ENCODE measurements at places on chromosomes 4 and X.

GRCh38 chr4:5543681-5544080, 164.7 kb downstream of the EVC2 start:
- H3K36me3 ChIP-seq, result no peaks in the 10 kb centered on the region
- DNase-seq, result no peak
- H3K4me1 ChIP-seq, result peaks cover 3% of the 10 kb centered on the region

GRCh38 chrX:16903274-16904022, 33.3 kb upstream of the RBBP7 start:
- peaks cover 17% of the 10 kb centered on the region for H3K27me3 ChIP-seq
- H3K4me3 ChIP-seq, result peak overlapping the region; percentile 26
- H3K4me1 ChIP-seq, result peaks cover 17% of the 10 kb centered on the region
- peak; percentile 11 for DNase-seq
- peaks cover 7% of the 10 kb centered on the region for H3K36me3 ChIP-seq
- peak overlapping the region; percentile 50 for H3K27ac ChIP-seq

GRCh38 chr4:107655289-107655688, 64.7 kb downstream of the PAPSS1 start:
- H3K4me1 ChIP-seq, result no peaks in the 10 kb centered on the region
- no peak overlapping the region for H3K4me3 ChIP-seq
- no peak overlapping the region for H3K27ac ChIP-seq
- H3K27me3 ChIP-seq, result no peaks in the 10 kb centered on the region
- DNase-seq, result no peak

DNA sequence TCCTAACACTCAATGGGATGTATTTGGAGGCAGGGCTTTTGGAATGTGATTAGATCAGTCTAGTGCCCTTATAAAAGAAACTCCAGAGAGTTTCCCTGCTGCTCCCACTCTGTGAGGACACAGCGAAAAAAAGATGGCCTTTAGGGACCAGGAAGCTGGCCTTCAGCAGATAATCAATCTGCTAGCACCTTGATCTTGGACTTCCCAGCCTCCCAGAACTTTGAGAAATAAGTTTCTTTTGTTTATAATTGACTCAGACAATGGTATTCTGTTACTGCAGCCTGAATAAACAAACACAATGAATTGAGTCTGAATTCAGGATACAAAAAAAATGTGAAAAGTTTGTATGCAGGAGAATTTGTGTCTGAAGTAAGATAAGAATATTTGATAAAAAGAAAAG, 842.1 kb downstream of the FSTL5 start:
- no peaks in the 10 kb centered on the region for H3K36me3 ChIP-seq
- DNase-seq, result no peak
- no peaks in the 10 kb centered on the region for H3K27me3 ChIP-seq

DNA sequence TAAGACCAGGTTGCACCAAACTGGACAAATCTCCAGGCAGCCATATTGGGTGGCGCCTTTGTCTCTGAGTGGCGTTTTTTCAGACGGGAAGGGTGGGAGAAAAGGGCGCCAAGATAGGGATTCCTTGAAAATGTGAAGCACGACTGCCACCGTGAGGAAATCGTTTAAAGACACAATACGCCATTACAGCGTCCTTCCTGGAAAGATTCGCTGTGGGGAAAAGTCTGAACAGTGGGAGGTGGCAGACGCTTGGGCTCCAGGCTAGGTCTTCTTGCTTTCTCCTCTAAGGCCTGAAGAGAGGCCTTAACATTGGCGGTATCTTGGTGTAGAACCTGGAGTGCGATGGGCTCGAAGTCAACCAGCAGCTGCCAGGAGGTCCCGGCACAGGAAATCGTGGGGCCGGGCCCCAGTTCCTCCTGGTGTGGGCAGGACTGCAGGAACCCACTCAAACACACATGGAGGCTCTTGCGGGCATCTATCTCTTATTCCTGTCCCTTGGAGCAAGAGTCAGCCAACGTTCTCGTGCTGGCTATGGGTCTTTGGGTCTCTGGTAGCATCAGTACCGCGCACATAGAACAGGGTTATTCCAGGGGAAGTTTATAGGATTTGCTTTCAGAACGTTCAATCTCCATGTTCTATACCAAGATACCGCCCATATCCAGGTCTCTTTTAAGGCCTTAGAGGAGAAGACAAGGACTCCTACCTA, 208.8 kb downstream of the OR13H1 start:
- H3K4me3 ChIP-seq, result peak overlapping the region; percentile 89
- DNase-seq, result peak; percentile 66
- H3K27ac ChIP-seq, result peak overlapping the region; percentile 94
- no peaks in the 10 kb centered on the region for H3K27me3 ChIP-seq
- H3K36me3 ChIP-seq, result peaks cover 4% of the 10 kb centered on the region
- peaks cover 17% of the 10 kb centered on the region for H3K4me1 ChIP-seq

DNA sequence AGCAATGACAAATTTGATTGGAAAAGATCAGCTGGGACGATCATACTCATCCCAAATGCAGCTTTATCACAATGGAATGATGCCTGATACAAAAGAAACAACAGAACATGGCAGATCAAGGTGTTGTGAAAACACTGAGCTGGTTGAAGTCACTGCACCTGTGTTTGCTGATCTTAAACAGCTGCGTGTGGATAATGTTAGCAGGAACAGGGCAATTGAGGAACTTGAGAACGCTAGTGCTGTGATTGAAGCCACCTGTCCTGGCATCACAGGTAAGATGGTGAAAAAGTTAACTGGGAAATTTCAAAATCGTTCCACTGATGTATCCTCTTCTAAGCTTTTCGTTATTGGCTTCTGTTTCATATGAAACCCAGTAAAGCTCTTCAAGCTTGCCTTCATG, 27.4 kb upstream of the SOD3 start:
- H3K4me1 ChIP-seq, result no peaks in the 10 kb centered on the region
- peaks cover 5% of the 10 kb centered on the region for H3K36me3 ChIP-seq

DNA sequence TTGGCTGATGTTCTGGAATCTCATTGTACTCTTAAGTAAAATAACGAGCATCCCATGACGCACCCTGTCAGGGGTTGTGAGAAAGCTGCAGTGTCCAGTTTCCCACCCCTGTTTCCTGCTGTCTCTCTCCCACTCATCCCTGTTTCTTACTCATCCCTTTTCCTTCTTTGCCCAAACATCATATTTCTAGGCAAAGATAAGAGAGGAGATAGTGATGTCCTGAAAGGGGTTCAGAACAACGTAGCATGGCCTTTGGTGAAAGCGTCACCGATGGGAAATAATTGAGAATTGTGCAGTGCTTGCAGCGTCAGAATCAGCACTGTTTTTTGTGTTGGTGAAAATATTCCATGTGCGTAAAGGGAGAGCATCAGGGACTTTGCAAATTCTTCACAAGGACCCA, 23.5 kb upstream of the TMEM165 start:
- no peak overlapping the region for H3K27ac ChIP-seq
- no peak overlapping the region for H3K4me3 ChIP-seq
- H3K4me1 ChIP-seq, result no peaks in the 10 kb centered on the region

GRCh38 chr4:48147621-48148020, 13.6 kb upstream of the TXK start:
- no peak overlapping the region for H3K4me3 ChIP-seq
- H3K36me3 ChIP-seq, result no peaks in the 10 kb centered on the region
- no peaks in the 10 kb centered on the region for H3K4me1 ChIP-seq

GRCh38 chrX:109952985-109953905, 49.7 kb upstream of the TMEM164 start:
- H3K36me3 ChIP-seq, result no peaks in the 10 kb centered on the region
- no peaks in the 10 kb centered on the region for H3K27me3 ChIP-seq
- no peaks in the 10 kb centered on the region for H3K4me1 ChIP-seq
- H3K27ac ChIP-seq, result no peak overlapping the region
- H3K4me3 ChIP-seq, result no peak overlapping the region

GRCh38 chrX:85851418-85851817, 195.9 kb downstream of the CHM start:
- H3K36me3 ChIP-seq, result no peaks in the 10 kb centered on the region
- H3K27me3 ChIP-seq, result no peaks in the 10 kb centered on the region
- H3K27ac ChIP-seq, result no peak overlapping the region
- H3K4me1 ChIP-seq, result no peaks in the 10 kb centered on the region

DNA sequence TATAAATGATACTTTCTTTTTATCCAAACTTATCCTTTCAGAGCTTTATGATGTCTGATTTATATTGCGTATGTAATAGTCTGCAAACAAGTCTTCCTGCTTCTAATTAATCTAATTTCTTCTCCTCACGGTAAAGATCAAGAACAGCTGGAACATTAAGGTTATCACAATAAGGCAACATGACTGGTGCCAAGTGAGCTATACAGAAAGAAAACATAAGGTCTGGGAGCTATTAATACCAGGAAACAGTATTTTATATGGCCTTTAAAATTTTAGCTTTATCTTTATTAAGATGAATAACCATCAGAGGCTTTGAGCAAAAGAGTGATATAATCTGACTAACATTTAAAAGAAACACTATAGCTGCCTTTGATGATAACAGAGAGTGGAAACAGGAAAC, 28.7 kb upstream of the CABS1 start:
- H3K4me1 ChIP-seq, result no peaks in the 10 kb centered on the region
- H3K27ac ChIP-seq, result no peak overlapping the region
- no peak overlapping the region for H3K4me3 ChIP-seq

All from naive B cell (primary cell).